ENCODE measurements at places on chromosomes 5 and 9.

DNA sequence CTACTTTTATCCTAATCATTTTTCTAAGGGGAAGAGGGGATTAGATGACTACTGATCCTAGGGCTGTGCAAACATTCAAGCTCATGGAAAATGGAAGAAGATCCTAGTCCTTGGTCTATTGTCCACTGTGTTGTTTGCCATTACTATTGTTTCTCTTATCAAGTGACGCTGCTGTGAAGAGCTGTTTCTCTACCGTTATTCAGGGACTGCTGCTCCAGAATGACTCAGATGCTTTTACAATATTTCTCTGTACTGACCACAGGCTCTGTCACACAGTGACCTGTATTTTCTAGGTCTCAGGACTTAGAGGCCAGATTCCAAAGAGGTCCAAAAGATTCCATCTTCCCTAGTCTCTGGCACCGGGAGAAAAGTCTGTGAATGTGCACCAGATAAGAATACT is 159.5 kb upstream of the CHD1 start:
- DNase-seq, result no peak

GRCh38 chr5:161098516-161098915 is 246.5 kb upstream of the ATP10B start:
- DNase-seq, result no peak

DNA sequence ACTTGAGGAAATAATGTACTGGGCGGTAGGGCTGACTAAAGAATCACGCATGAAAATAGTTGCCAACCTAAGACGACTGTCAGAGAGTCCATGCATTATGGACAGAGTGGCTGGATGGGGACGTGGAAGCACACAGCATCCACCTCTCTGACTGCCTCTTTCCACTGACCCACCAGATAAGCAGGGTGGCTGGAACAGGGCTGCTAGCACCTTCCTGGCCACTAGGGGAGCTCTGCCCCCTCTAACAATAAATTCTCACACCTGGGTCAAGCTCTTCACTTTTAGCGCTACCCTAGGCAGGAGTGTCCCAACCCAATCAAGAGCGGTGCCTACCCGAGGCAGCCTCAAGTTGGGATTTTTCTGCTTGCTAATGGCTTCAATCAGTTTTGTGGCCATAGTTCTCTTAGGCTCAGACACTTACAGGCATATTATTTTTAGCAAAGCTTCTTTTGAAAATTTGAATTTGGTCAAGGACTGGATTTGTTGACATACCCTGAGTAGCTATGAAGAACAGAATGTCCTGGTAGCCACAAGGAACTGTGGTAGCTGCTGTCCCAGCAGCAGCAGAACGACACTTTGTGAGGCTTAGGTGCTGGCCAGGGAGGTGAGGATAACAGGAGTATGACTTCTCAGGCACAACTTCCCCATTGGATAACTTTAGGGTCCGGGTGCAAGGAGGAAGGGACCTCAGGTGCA is 6.9 kb upstream of the TPM2 start:
- peak; percentile 24 for DNase-seq

DNA sequence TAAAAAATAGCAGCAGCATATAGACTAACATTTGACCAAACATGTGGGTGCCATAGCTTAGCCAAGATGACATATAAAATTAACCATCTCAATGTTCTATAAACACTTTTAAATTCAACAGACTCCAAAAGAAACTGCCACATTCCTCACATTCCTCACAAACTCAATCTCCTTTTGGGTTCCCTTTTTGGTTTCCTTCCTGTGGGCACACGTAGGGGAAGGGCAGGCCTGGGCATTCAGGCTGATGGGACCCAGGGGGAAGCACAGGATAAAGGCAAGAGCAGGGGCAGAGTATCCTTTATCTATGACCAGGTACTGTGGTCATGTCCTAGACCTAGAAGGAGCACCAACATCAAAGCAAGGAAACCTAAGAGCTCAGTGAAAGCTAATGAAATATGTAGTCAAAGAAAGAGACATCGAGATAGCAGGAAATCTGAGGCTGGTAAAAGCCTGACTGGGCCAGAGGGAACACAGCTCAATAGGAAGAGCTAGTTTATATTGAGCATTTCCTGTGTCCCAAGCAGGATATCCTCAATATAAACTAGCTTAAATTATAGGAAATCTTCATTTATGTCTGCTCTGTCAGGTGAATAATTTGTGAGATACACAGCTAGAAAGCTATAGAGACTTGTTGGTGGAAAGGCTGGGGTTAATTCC is 13.6 kb upstream of the ERAP1 start:
- no peak for DNase-seq

DNA sequence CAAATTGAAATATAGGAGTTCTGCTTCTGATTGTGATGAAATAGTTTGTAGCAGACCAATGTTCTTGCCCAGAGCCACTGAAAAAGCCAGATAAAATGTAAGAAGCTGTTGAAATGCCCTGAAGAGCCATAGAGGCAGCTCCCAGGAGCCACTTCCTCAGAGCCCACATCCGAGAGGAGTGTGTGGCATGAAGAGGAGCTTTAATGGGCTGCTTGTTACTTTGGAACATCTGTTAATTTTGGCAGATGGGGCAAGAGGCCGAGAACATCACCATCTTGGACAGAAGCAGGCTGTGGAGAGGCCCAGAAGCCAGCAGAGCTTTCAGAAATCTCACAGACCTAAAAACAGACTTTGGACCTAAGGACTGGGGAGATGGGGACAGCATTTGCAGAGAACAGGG is 370.8 kb downstream of the GADD45G start:
- DNase-seq, result peak; percentile 36

Data from left lung (tissue), 14 donors.